ENCODE measurements at places on chromosomes 11 and 22. TPM values are rescaled to one million over a fixed set of nuclear protein-coding genes. Genes with fewer than 3 reads are reported as not detected.
A peak's percentile ranks its signal among the peaks of the same experiment; 100 is the strongest.

The RIC3 gene
- 1.1 TPM for total RNA-seq

The KLHL35 gene
- total RNA-seq = not detected

The OSM gene
- total RNA-seq = not detected

DNA sequence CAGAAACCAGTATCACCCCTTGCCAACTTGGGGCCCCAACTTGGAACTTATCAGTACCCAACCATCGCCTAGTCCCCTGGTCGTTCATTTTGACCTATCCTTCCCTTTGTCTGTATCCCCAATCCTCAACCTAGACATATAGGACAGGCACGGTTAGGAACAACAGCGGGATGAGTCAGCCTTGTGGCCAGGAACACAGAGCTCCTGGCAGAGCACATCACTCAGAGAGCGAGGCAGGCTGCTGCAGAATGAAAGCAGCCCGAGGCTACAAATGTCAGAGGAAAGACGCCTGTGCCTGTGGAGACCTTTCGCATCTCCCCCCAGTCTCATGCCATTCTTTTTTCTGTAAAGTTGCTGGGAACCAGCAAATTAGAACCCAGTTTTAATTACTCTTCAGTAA lies 14.6 kb downstream of the DKK3 start:
- DNase-seq = peak; percentile 93

DNA sequence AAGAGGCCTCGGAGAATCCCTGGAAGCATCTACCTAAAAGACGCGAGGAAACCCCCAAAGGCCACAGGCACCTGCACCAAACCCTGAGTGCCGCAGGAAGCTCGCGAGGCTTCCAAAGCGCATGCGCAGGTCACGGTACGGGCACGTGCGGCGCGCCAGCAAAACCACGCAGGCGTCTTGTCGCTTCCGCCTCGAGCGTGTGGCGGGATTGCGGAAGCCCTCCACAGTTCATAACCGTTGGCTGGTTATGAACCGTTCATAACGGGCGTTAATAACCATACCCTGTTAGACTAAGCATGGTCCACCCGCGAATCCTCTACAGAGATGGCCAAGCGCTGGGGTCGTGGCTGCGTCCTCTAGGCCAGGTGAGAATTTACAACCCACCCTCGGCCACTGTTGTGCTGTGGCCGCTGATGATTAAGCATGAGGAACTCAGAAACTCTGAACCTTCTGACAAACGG lies 46.4 kb downstream of the MORC2 start:
- DNase-seq = no peak

GRCh38 chr11:73532310-73532709 lies 65.6 kb downstream of the FAM168A start:
- no peak for DNase-seq

DNA sequence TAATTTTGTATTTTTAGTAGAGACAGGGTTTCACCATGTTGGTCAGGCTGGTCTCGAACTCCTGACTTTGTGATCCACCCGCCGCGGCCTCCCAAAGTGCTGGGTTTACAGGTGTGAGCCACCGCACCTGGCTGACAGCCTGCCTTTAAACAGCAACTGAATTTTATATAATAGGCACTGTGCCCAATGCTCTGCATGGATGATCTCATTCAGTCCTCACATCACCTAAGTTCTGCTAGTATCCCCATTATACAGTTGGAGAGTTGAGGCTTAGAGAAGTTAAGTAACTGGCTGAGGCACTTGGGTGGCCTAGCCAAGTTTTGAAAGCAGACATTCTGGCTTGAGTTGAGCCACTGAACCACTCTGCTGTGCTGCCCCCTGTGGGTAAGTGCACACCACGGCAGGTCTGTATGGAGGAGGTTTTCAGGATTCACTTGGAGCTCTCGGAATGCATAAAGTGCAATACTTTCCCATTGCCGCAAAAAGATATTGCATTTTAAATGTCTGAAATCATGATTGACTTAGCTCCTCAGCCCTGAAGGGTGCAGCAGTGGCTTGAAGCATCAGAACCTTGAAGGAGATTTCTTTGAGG lies 112.4 kb downstream of the LDLRAD3 start:
- no peak for DNase-seq

DNA sequence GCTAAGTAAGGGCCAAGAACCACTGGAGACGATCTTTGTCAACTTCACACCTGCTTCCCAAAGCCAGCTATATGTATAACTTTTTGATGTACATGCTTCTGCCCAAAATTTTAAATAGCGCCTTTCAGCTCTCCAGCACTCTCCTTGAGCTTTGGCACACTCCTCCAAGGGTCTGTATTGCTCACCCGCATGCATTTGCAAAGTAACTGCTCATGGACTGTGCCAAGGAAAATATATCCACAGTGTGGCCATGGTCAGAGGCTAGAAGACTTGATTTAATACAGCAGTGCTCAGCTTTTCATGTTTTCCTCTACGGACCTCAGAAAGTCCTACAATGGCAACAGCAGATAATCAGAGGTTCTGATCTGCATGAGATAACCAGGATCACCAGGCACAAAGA lies 550.1 kb downstream of the SOX6 start:
- DNase-seq = no peak

GRCh38 chr11:27898166-27898565 lies 197.9 kb upstream of the BDNF start:
- DNase-seq = no peak

DNA sequence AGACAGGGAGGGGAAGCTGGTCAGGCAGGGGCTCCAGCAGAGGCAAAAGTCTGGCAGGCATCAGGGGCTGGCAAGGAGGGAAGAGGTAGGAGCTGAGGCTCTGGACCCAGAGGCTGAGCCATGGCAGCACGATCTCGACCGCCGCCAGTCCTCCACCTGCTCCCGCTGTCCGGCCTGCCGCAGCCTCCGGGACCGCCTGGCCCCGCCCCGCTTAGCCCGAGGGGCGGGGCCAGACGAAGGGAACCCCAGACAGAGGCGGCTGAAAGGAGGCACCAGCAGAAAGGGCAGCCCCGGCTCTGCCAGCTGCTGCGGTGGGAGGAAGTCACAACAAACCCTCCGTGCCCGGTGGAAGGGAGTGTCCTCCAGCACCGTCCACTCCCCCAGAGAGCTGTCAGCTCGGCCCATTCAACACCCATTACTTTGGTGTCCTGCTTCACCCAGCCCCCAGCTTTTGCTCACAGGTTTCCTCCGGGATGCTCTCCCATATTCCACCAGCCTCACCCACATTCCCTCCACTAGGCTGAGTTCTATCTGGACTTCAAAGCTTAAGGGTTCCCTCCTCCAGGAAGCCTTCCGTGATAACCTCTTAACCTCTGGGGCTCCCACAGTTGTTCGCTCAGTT lies at the start of gene MFNG:
Gene MFNG, minus strand, starts transcription at position 161 of the 622 bp plus-strand sequence. CDS start 207 bp downstream, outside the sequence.
- peak; percentile 67 for DNase-seq

- no peak for DNase-seq
These were observed 8.6 kb downstream of the MCAT start for GRCh38 chr22:43134553-43134952.

GRCh38 chr11:47961383-47961782 lies 19.0 kb upstream of the PTPRJ start:
- DNase-seq = peak; percentile 67
